ENCODE measurements at places on chromosomes 5 and 9. TPM values are rescaled to one million over a fixed set of nuclear protein-coding genes. Genes with fewer than 3 reads are reported as not detected.

DNA sequence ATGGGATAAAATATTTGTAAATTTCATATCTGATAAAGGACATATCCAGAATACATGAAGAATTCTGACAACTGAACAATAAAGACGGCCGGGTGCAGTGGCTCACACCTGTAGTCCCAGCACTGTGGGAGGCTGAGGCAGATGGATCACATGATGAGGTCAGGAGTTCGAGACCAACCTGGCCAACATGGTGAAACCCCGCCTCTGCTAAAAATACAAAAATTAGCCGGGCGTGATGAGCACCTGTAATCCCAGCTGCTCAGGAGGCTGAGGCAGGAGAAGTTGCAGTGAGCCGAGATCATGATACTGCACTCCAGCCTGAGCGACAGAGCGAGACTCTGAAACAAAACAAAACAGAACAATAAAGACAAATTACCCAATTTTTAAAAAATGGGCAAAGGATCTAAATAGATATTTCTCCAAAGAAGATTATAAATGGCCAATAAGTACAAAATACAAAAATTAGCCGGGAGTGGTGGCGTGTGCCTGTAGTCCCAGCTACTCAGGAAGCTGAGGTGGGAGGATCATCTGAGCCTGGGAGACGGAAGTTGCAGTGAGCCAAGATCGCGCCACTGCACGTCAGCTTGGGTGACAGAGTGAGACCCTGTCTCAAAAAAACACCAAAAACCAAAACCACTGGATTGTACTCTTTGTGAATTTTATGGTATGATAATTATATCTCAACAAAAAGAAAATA is 9.6 kb upstream of the NSD1 start:
- DNase-seq: no peak

ENTPD8 gene
- 2.0 TPM for total RNA-seq

DNA sequence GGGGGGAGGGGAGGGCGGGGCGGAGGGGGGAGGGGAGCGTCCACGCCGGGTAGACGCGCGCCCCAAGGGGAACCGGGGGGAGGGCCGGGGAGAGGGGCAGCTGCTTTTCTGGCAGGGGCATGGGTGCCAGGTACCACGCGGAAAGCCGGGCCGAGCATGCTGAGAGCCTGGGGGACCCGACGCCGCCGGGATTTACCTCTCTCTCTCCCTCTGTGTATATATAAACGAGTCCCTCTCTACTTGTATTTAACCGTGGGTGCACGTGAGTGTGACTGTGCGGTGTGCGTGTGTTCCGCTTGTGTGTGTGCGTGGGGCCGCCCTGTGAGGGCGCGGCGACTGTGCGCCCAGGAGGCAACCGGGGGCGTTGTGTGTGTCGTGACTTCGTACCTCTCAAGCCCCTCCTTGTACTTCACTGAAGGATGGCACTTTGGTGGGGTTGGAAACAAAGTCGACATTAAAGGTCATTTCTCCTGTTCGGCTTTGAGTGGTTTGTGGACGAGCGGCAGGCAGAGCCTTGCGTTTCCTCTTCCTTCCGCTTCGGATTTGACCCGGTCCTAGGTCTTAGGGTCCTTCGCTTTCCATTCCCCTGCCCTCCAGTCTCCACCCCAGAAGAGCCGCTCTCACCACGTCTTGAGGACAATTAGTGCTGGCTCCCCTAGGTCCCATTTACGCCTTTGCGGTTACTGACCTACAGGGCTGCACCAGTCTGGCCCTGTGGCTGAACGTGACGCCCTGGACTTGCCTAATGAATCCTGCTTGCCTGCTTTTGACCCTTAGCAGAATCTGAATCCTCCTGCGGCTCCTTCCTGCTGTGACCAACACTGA is 36.2 kb upstream of the TTC1 start:
- DNase-seq: no peak

REEP2 gene
- total RNA-seq: 2.7 TPM

DNA sequence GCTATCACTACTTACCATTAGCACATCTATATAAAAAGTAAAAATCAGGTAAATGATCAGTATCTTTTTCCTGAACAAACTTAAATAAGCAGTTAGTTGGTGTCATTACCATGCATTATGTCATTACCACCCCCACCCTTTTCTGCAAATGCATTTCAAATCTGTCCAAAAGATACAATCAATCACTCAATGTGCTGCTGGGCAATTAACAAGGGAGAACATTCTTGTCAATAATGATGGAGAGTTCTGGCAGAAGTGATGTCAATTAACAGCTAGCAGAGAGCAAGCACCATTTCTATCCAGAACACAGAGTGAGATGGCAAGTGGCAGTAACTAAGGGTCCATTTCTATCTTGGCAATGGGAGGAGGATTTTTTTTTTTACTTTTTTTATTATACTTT is 3.5 kb upstream of the PDE4D start:
- no peak for DNase-seq

IFNK gene
- total RNA-seq: not detected

GOLM1 gene
- total RNA-seq: 17.1 TPM

PRDM9 gene
- not detected for total RNA-seq

RIMOC1 gene
- 16.4 TPM for total RNA-seq

LPAR1 gene
- 79.3 TPM for total RNA-seq
